ENCODE measurements at places on chromosomes 6 and 20.

- DNase-seq, result no peak
These were observed 245.2 kb downstream of the CDH26 start for GRCh38 chr20:60203451-60203850.

DNA sequence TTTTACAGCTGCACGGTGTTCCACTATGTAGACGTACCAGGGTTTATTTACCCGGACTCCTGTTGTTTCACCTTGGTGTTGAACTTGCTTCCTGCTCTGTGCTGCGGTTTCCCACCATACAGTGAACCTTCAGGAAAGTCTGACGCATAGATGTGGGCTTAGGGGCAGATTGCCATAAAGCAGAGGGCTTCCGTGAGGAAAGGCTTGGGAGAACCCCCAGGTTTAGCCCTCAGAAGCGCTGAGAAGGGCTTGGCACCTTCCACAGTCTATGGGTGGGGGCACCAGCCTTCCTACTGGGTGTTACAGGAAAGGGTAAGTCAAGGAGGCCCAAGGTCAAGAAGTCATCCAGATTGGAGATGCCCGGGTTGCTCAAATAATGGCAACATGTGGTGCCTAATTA, 19.2 kb upstream of the MRPS18A start:
- no peak for DNase-seq

- DNase-seq, result no peak
These were observed 73.9 kb upstream of the ZNFX1 start for GRCh38 chr20:49351775-49352174.

- no peak for DNase-seq
These were observed 5.2 kb upstream of the NNAT start for GRCh38 chr20:37515876-37516275.

DNA sequence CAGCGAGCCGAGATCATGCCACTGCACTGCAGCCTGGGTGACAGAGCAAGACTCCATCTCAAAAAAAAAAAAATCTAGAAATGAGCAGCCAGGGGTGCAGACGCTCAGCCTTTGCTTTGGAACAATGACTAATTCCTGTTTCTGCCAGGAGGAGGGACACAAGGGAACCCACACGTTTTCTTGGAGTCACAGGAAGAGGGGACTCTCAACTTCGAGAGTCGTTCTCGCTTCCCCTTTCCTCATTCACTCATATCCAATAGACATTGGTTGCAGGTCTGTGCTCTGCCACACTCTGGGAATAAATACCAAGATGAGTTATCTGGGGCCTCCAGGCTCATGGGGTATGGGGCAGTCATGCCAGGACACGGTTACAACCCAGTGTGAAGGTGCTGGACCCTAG, 91.5 kb upstream of the RREB1 start:
- DNase-seq, result no peak

- DNase-seq, result no peak
These were observed at the start of gene NNAT for GRCh38 chr20:37521061-37521771. NNAT (plus strand) TSS chr20:37521250; CDS start chr20:37521332, 82 bp downstream.

DNA sequence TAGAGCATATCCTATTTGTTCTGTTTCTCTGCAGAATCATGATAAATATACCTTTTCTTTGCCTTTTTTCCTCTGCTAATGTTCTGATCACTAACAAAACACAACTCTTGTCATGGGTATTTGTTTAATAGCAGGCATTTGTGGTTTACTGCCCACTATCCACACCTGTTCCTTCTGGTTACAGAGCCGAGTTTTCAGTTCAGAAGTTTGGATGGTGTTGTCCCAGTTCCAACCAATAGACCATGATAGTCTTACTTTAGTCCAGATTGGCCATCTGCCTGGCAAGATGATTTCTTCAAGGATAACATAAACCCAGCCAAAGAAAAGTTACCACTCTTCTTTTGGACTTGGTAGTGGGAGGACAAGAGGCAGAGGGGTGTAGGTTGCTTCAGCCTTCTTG, 211.2 kb downstream of the TFAP2A start:
- DNase-seq, result no peak

DNA sequence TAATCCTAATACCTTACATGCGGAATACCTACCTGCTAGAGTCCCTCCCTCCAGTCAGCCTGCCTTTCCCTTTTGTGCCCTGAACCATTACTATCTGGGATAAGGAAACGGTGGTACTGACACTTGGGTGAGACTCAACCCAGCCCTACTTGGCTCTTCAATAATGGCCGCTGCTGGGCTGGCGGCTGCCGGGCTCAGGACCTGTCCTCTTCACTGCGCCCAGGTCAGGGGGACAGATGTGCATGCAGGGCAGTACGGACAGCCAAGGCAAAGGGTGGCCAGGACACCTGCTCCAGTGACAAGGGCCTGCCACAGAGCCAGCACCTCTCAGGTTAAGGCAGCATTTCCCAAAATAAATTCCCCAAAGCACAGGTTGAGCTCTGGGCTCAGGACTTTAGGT, 29.9 kb downstream of the UBE2V1 start:
- no peak for DNase-seq

DNA sequence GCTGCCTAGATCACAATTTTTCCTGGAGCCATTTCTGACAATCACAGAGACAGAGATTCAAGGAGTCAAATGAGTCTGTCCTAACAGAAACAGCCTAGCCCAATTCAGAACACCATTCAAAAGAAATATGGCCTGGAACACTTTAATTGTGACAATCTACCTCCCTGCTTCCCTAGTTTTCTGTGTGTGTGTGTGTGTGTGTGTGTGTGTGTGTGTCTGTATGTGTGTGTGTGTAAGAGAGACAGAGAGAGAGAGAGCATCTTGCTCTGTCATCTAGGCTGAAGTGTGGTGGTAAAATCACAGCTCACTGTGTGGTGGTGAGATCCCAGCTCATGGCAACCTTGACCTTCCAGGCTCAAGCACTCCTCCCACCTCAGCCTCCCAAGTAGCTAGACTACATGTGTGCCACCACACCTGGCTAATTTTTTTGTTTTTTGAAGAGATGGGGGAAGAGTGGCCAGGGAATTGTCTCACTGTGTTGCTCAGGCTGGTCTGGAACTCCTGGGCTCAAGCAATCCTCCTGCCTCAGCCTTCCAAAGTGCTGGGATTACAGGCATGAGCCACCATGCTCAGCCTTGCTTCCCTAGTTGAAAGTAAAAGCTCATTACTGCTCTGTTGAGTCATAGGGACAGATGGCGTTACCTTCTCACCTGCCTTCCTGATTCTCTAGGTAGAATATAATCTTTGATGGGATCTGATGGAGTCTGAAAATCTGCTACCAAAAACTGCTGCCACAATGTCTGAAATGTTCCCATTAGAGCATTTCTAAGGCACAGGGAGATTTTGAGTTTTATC, 89.6 kb upstream of the BEND6 start:
- no peak for DNase-seq
